ENCODE measurements at places on chromosomes 3 and 15.

- no peak for DNase-seq
Observed at GRCh38 chr3:157029365-157029790, 130.6 kb downstream of the CCNL1 start.

DNA sequence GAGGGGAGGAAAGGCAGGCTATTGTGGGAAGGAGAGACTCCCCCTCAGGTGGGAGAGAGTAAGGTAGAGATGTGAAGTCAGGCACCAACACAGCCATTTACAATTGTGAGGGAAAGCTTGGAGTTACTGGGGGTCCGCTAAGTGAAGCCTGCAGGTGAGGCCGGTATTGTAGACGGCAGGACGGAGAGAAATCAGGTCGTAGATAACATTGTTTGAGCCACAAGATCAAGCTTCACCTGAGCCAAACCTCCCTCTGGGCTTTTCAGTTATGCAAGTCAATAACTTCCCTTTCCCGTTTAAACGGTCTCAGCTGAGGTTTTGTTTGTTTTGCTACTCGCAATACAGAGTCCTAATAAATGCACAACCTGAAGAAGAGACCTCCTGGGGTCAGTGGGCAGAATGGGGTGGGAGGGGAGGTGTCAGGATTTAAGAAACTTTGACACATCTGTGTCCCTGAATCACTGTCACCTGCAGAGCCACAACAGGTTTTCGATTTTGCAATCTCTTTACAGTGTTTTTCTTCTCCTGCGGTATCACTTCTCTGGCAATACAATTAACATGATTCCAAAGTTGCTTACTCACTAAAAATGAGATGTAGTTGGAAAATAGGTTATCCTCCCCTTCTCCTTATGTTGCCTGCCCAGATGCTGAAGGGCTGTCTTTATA, 72.0 kb upstream of the GLCE start:
- DNase-seq, result no peak

- DNase-seq, result no peak
Observed at GRCh38 chr3:130558366-130558765, 41.4 kb downstream of the COL6A6 start.

- no peak for DNase-seq
Observed at GRCh38 chr3:46574243-46574646, 8.1 kb upstream of the LRRC2 start.

DNA sequence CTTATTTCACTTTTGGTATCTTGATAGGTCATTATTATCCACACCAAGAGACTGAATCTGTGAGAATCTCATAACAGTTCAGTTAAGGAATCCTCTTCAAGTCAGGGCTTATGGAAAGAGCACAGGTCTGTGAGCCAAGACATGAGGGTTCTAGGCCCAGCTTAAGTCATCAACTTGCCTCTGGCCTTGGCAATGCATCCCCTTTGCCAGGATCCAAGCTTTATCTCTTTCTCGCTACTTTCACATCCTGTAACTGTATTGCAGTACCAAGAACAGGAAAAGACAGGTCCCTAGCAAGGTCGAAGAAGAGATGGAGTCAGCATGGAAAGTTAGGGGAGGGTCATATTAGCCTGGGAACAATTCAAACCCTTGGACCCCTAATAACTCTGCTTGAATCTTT, 13.5 kb upstream of the APOD start:
- no peak for DNase-seq

GRCh38 chr3:128070898-128071591, 18.8 kb downstream of the SEC61A1 start:
- no peak for DNase-seq

DNA sequence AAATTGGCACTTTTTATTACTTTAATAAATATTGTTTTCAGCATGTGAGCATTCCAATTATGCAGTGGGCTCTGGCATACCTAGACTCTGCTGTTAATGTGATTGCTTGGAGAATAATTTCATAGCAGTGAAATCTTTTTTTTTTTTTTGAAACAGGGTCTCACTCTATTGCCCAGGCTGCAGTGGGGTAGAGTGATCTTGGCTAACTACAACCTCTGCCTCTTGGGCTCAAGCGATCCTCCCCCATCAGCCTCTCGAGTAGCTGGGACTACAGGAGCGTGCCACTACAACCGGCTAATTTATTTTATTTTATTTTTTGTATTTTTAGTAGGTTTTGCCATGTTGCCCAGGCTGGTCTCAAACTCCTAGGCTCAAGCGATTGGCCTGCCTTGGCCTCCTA, 14.6 kb upstream of the CORO2B start:
- no peak for DNase-seq

GRCh38 chr3:59133311-59133710, 83.5 kb upstream of the CFAP20DC start:
- no peak for DNase-seq

DNA sequence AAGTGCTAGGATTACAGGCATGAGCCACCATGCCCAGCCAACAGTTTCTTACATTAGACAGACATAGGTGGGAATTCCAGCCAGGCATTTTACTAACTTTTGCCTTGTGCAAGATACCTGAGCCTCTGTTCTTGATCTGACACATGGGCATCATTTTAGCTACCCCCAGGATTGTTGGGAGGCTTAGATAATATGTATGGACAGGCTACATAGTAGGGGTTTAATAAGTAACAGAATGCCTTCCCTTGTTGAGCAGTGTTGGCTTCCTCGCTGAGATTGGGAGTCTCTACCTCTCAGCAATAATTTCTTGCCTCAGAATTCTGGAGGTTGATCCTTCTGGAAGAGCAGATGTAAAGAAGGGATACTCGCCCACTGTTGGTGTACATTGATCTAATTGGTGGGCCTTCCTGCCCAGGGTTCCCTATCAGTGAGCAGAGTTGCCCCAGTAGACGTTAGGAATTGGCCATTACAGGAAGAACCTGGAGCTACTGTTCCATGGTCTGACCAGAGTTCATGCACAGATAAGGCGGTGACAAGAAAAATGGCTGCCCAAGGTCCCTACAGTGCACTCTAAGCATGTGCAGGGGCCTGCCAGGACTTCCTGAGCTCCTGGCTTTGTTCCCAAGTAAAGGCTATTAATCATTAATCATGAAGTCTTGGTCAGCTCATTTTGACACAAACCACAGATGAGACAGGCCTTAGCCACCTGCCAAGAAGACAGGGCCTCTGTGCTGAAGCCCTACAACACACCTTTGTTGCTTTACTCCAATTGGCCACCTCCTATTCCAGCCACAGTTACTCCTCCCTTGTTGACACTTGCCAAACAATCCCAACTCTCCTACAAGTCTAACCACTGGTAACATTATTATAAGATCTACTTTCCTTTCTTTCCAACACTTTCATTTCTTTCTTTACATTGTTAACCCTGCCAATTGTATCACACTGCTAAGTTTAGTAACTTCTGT, 5.0 kb upstream of the IL17RE start:
- DNase-seq, result no peak

- DNase-seq, result no peak
Observed at GRCh38 chr15:56459096-56459495, 5.8 kb downstream of the MNS1 start.

DNA sequence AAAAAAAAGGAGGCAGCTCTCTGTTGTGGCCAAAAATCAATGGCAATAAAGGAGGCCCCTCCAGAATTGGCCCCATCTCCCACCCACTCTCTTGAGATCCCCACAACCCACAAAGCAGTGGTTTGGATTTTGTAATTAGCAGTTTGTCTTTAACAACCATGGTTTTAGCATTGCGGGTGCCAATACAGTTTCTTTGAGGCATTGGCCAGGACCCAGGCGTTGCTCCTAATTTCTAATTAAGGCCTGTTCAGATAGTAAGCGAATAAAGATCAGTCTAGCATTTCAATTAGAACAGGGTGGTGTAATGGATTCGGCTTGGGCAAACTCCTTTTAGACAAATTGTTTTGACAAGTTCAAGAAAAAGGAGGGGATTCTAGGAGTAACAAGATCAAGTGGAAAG, 23.6 kb upstream of the UACA start:
- no peak for DNase-seq

Measured in activated CD4-positive, CD25-positive, alpha-beta regulatory T cell (primary cell).